ENCODE measurements at places on chromosomes 5 and 9.
A peak's percentile ranks its signal among the peaks of the same experiment; 100 is the strongest.

GRCh38 chr9:123031963-123032362 lies 1.5 kb upstream of the GPR21 start:
- DNase-seq, result no peak

DNA sequence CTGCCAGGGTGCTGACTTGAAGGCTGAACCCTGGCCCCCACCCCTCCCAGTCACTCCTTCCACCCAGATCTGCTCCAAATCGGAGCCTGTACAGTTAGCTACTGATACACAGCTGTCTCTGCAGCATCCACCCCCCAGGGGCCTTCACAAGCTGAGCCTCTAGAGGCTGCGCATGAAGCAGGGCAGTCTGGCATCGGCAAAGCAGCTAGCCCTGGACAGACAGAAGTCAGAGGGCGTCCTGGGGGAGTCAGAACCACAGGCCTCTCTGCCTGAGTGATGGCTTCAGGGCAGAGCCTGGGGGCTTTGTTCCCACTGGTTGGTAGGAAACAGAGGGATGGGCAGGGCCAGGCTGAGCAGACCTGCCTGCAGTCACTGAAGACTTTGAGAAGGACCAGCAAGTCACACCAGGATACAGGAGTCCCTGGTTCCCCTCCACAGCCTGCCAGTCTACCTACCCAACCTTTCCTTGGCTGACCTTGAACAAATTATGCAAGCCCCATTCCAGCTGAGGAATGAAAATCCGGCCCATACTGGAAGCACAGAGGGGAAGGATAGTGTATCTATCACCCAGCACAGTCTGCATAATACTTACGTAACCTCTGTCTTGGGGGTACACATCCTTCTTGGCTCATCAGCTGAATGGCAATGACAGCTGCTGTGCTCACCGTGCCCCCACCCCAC lies 8.8 kb downstream of the VDAC1 start:
- no peak for DNase-seq

GRCh38 chr5:93378073-93378472 lies 202.9 kb downstream of the NR2F1-AS1 start:
- no peak for DNase-seq

GRCh38 chr5:129174480-129174879 lies 79.9 kb downstream of the ISOC1 start:
- no peak for DNase-seq

GRCh38 chr9:133050781-133051180 lies 11.0 kb upstream of the CEL start:
- DNase-seq, result no peak

DNA sequence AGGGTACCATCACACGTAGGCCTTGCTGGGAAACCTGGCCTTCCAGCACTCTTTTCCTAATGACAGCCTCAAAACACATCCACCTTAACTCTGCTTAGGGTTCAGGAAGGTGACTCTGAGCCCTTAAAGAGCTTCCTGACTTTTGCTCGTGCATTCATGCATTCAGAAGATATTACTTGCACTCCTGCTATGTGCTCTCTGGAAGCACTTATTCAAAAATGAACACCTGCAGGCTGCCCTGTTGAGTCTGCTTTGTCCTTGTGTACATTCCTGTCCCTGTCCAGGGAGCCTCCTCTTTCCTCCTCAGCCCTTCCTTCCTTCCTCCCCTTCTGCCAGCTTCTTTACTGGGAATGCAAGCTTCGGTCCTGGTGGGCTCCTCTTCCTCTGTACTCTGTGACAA lies 61.5 kb downstream of the SPRY4 start:
- DNase-seq, result no peak

- no peak for DNase-seq
Observed at GRCh38 chr5:10789021-10789420, 28.0 kb upstream of the DAP start.

DNA sequence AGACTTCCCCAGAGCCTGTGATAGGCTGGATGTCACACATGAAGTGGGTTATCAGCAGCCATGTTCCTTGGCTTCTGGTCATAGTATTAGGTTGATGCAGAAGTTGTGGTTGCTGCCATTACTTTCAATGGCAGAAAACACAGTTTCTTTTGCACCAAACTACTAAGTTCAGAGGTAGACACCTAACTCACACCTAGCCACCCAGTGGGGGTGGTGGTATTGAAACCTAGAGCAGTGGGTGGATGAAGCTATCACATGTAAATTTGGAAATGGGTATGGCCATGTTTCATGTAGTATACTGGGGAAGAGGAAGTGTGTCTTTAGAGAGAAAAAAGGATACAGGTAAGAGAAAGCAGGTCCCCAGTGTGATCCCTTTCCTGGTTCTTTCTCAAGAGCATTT lies 347.9 kb upstream of the SEMA6A start:
- no peak for DNase-seq

GRCh38 chr5:178279723-178280438 lies 47.3 kb upstream of the PHYKPL start:
- peak; percentile 38 for DNase-seq

DNA sequence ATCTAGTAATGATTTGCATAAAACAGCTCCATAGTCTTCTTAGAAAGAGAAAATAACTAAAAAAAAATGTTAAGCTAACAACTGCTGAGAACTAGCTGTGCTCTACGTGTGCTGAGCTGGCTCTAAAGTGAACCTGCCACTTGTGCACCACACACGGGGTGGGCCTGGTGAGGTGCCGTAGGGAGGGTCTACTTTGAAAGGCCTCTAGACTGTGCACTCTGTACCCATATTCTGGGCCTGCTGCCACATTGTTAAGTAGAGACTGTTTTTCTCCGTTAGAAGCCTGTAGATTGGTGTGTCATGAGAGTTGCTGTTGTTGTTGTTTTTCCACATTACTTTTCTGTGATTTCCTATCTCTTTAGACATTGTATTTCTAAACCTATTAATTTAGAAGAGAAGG lies 93.9 kb downstream of the CD180 start:
- DNase-seq, result no peak

DNA sequence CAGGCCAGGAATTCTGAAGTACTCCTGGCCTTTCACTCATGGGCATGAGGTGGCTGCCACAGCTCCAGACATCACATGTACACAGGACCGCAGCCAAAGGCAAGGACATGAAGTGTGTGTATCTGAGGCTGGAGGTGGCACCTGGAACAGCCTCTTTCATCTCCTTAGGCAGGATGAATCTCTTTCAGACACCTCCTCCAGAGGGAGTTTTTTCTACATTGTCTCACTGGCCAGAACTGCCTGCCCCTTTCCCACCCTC lies 142.8 kb downstream of the BARX1 start:
- DNase-seq, result no peak

- peak; percentile 6 for DNase-seq
Observed at GRCh38 chr5:91219091-91219802, 163.9 kb downstream of the ARRDC3 start.

GRCh38 chr5:10668697-10669096 lies 92.3 kb downstream of the DAP start:
- no peak for DNase-seq

- DNase-seq, result no peak
Observed at GRCh38 chr5:4781299-4781698, 358.8 kb upstream of the ADAMTS16 start.

Measured in CD4-positive, alpha-beta T cell treated with Interleukin-4 for 4 hours (primary cell).